ENCODE measurements at places on chromosomes 13 and 19.

GRCh38 chr13:29909081-29909730 lies 58.8 kb upstream of the UBL3 start:
- no peak for DNase-seq

- no peak for DNase-seq
Measured at GRCh38 chr13:40056898-40057619, 401.6 kb downstream of the COG6 start.

DNA sequence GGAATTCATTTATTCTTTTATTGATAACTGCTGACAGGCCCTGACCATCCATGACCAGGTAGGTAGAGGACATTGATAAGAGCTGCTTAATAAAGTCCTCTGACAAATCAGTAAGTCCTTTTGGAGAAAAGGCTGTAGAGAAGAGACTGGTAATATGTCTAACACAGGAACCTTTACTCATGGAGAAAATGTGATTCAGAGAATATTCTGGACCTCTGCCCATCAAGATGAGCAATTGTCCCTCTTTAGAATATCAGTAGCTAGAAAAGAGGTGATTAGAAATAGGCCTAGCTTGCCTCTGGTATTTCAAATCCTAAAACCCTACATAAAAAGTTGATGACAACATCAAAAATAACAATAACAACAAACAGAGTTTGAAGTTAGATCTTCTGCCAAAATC lies 642.3 kb downstream of the TBC1D4 start:
- no peak for DNase-seq

GRCh38 chr19:18416778-18417249 lies 2.4 kb upstream of the SSBP4 start:
- DNase-seq: no peak
